Dermis blood vessel endothelial cell (primary cell): ENCODE measurements at places on chromosomes 7 and 10. TPM values are rescaled to one million over a fixed set of nuclear protein-coding genes. Genes with fewer than 3 reads are reported as not detected.

LEP gene
- total RNA-seq = not detected in 2 replicates

LRRC61 gene
- total RNA-seq = 5.4 and 18.0 TPM in 2 replicates

AS3MT gene
- total RNA-seq = 1.2 and 2.0 TPM in 2 replicates

KCND2 gene
- total RNA-seq = 0.14 and 0.17 TPM in 2 replicates

CACNB2 gene
- total RNA-seq = not detected in 2 replicates

TRPV6 gene
- not detected in 2 replicates for total RNA-seq

SFTPA2 gene
- total RNA-seq = under 0.01 TPM in 1 of 2 replicates, not detected in the other

FOXI2 gene
- total RNA-seq = not detected in 2 replicates

CFTR gene
- not detected in 2 replicates for total RNA-seq

SRRM3 gene
- 2.0 and 2.2 TPM in 2 replicates for total RNA-seq

INA gene
- 0.14 TPM in 1 of 2 replicates, not detected in the other for total RNA-seq

RPEL1 gene
- total RNA-seq = 0.09 and 0.17 TPM in 2 replicates

CALCR gene
- total RNA-seq = not detected in 2 replicates

GPR158 gene
- total RNA-seq = not detected in 2 replicates

KDM7A gene
- 8.9 and 10.6 TPM in 2 replicates for total RNA-seq
